ENCODE measurements at places on chromosomes 16 and 17.

- H3K4me1 ChIP-seq, result no peaks in the 10 kb centered on the region
- H3K27me3 ChIP-seq, result no peaks in the 10 kb centered on the region
Observed at GRCh38 chr16:14399378-14400284, 230.4 kb downstream of the PARN start.

DNA sequence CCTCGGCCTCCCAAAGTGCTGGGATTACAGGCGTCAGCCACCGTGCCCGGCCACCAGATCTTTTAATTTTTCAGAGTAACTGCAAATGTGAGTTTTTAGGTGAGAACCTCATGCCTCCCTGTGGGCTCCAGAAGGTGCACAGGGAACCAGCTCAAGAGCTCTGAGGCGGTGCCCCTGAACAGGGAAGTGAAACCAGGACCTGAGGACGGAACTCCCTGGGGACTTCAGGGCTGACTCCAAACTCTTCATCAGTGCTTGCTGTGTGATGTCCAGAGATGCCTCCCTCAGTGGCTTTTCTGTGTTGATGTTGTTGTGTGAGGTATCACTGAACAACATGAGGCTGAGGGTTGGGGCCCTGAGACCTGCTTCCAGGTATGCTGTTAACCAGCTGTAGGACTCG, 23.8 kb downstream of the SLC12A3 start:
- DNase-seq, result no peak
- H3K4me3 ChIP-seq, result no peak overlapping the region
- H3K27me3 ChIP-seq, result no peaks in the 10 kb centered on the region
- no peaks in the 10 kb centered on the region for H3K4me1 ChIP-seq
- H3K27ac ChIP-seq, result no peak overlapping the region

DNA sequence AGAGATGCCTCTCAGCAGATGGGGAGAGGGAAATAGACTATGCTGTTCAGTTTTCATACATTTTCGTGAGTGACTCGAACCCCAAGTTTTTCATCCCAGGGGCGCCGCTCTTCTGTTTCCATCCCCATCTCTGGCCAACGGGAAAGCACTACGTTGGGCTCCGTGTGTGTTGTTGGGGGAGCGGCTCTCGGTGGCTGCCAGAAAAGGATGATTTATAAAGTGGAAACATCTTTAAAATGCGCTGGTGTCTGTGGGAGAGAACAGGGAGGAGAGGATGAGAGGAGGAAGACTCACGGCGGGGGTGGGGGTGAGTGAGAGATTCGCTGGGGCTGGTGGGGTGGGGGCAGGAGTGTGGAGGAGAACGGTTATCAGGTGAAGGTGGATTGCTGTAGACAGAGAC, 5.8 kb downstream of the TBX4 start:
- no peak for DNase-seq
- no peak overlapping the region for H3K4me3 ChIP-seq
- peaks cover 95% of the 10 kb centered on the region for H3K27me3 ChIP-seq
- peaks cover 1% of the 10 kb centered on the region for H3K4me1 ChIP-seq

DNA sequence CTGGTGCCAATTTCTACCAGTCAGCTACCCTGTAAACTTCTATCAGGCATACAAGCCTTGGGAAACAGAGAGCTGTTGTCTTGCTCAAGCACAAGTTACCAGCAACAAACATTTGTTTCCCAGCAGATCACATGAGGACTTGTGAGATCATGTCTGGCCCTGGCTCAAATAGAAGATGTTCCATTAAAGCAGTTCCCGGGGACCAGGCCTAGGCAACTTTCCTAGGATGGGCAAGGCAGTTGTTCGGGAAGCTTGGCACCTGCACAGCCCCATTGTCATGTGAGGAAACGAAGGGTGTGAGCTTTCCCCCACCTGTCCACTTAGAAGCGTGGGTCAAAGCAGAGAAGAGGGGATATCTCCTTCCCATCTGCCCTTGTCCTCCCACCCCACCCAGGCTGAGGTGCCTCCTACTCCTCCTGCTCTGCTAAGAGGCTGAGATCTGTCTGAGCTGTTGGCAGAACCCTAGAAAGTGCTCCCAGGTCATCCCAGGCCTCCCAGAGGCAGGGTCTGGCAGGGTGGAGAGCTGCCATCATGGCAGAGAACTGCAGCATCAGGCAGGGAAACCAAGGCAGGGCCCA, 11.2 kb upstream of the SLC47A2 start:
- H3K36me3 ChIP-seq, result no peaks in the 10 kb centered on the region
- H3K4me3 ChIP-seq, result no peak overlapping the region
- no peak for DNase-seq
- H3K27me3 ChIP-seq, result no peaks in the 10 kb centered on the region

DNA sequence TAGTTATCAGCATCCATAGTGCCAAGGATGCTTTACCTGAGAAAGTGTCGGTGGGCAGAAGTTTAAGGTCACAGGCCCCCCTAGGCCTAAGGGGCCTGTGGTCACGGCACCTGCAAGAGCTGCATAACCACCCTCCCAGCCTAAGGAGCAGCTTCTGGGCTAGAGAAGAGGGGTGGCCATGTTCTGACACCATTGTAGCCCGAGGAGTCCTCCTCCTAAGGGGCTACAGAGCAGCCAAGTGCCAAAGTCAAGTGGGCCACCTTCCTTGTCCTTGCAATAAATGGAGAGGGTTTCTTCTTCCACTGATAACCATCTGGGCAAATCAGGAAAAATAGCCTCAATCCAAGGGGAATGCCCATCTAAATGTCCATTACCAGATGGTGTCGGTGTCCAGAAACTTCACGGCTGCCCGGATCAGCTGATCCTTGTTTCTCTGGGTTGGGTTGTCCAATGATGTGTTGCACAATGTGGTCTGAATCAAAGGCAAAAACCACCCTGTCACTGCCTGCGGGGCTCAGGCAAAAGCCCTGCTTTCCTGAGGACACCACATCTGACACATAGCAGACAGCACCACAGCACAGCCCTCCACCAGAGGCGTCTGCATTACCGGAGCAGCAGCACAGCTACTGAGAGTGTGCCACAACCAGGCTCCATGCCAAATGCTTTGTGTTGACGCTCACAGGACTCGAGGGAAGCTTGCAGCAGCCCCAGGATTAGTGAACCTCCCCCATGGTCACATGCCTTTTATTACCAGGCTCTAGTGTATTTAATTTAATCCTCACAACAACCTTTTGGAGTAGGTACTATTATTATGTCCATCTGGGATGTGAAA, 12.8 kb downstream of the ATPAF2 start:
- no peaks in the 10 kb centered on the region for H3K36me3 ChIP-seq
- H3K4me1 ChIP-seq, result no peaks in the 10 kb centered on the region
- H3K27ac ChIP-seq, result no peak overlapping the region
- no peaks in the 10 kb centered on the region for H3K27me3 ChIP-seq

DNA sequence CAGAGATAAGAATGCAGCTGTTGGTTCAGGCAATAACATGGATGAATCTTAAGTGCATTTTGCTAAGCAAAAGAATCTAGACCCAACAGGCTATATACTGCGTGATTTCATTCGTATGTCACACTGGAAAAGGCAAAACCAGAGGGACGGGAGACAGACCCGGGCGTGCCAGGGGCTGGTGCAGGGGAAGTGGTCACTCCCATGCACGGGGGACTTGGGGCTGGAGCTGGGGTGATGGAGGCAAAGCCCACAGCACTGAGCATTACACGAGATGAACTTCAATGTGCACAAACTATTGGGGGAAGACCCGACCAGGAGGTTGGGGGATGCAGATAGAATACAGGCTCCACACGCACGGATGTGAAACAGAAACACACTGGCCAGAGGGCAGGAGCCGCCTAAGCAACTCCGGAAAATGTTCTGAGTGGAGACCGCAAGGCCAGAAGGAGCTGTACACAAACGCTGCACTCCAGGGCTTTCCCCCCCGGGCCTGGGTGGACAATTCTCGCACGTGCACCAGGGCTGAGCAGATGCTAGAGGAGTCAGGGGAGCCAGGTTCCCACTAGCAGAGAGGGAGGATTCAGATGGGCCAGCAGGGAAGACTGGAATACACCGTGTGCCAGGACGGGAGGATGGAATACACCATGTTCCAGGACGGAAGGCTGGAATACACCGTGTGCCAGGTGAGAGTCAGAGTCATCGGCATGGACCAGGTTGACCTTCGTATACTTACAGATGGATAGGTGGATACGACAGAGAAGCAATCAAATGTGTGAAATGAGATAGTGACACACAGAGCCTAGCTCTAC, 11.3 kb downstream of the LMF1 start:
- no peak overlapping the region for H3K4me3 ChIP-seq
- no peak overlapping the region for H3K27ac ChIP-seq
- no peak for DNase-seq
- H3K4me1 ChIP-seq, result no peaks in the 10 kb centered on the region

GRCh38 chr16:17302214-17302613, 168.5 kb downstream of the XYLT1 start:
- H3K36me3 ChIP-seq, result no peaks in the 10 kb centered on the region
- peaks cover 1% of the 10 kb centered on the region for H3K4me1 ChIP-seq
- H3K27ac ChIP-seq, result no peak overlapping the region
- H3K4me3 ChIP-seq, result no peak overlapping the region
- H3K27me3 ChIP-seq, result no peaks in the 10 kb centered on the region

DNA sequence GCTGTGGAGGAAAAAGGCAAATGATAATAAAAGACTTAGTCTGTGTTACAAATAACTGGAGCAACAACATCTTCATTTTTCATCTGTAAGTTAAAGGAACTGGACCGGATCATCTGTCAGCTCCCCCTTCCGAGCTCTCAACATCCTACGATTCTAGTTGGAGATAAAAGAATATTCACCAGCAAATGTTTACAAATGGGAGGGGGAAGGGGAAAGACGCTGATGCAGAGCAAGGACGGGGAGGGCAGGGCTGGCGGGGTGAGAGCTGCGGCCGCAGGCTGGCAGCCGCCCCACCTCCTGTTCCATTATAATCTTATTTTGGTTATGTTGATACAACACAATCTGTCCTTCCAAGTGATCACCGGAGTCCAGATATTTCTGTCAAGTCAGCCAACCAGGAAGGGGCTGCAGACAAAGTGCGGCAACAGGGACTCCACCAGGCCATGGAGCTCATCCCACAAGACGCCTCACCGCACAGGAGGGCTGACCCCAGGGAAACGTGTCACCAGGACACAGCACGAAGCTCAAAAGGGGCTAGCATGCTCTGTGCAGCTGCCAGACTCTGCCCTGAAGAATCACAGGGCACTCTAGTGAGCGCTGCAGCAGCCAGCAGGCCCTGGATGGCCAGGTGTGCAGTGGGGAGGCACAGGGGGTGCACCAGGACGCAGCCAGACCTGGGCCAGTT, 19.7 kb downstream of the FBXO31 start:
- DNase-seq, result no peak
- H3K36me3 ChIP-seq, result 0 out of 2 replicates have a peak, but pooled peaks cover under 1% of the 10 kb centered on the region
- no peak overlapping the region for H3K27ac ChIP-seq
- H3K4me3 ChIP-seq, result no peak overlapping the region
- no peaks in the 10 kb centered on the region for H3K4me1 ChIP-seq

DNA sequence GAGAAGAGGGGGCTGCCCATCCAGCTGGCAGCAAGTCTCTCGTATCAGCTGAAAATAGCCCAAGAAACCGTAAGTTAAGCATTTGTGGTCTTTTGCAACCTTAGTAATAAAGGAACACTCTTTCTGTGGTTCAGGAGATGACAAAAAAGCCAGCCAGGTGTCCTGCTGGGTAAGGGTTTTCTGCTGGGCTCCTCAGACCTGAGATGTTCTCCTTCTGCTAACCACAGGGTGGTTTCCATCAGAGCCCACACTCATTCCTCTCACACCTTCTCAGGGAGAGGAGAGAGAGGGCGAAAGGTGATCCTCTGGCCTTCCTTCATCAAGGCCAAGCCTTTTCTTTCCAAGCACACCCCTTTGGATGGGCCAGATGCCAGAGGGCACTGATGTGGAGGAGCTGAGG, 70.7 kb downstream of the TEX14 start:
- no peak for DNase-seq
- H3K4me3 ChIP-seq, result no peak overlapping the region
- H3K27me3 ChIP-seq, result no peaks in the 10 kb centered on the region
- H3K4me1 ChIP-seq, result no peaks in the 10 kb centered on the region
- H3K36me3 ChIP-seq, result no peaks in the 10 kb centered on the region
- no peak overlapping the region for H3K27ac ChIP-seq

- no peak overlapping the region for H3K27ac ChIP-seq
- no peaks in the 10 kb centered on the region for H3K36me3 ChIP-seq
- DNase-seq, result no peak
Observed at GRCh38 chr16:85227084-85227945, 115.0 kb upstream of the CIBAR2 start.

DNA sequence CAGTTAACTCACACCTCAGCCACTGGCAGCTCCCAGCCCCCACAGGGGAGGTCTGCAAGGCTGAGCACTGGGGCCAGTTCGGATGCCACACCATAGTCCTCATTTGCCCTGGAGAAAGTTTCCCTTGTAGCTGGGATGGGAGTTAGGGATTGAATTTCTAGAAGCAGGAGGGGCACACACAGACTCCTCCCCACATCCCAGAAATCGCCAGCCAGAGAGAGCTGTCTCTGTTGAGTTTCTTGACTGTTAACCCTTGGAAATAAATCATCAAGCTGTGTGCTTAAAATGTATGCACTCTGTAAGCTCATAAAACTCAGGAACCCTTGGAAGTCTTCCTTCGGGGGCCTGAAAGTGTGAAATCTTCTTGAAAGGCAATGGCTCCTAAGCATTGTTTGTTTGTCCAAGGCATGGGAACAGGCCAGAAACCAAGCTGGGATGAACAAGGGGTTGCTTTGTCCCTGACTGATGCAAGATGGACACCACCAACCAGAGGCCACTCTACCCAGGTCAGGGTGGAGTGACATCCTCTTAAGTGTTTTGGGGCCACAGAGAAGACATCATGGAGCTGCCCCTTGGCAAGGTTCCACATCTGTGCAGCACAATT, 394 bp upstream of the PRM3 start:
- H3K27me3 ChIP-seq, result no peaks in the 10 kb centered on the region
- no peaks in the 10 kb centered on the region for H3K36me3 ChIP-seq
- DNase-seq, result no peak
- H3K4me1 ChIP-seq, result no peaks in the 10 kb centered on the region
- no peak overlapping the region for H3K4me3 ChIP-seq
- no peak overlapping the region for H3K27ac ChIP-seq

DNA sequence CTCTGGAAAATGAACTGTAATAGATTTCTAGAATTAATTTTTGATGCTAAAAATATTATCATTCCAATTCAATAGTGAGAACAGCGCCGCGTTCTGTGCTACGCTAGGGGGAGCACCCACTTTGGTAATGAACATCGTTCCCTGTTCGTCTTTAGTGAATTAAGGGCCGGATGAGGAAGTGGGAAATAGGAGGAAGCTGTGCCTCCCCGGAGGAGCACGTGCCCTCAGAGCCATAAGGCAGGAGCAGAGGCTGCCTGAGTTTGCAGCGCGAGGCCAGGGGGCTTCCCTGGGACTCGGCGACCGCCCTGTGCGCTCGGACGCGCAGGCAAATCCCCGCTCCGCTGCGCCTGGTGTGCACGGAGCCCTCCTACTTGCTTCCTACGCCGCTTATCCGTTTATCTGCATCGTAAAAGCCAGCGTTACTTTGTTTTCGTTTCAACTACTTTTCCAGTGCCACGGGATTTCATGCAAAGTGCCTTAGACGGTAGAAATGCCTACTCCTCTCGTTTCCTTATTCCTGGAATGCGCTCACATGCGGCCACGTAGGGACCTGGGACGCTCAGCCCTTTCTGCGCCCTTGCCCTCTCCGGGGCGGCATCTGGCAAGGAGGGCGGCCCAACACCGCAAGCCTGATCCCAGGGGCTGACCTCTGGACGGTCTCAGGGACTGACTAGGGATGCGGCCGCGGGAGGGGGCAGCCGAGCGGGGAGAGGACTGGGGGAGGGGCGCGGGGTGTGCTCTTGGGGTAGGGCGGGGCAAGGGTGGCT, 76.4 kb downstream of the KCNJ12 start:
- H3K27me3 ChIP-seq, result peaks cover 4% of the 10 kb centered on the region
- DNase-seq, result peak; percentile 41
- no peaks in the 10 kb centered on the region for H3K36me3 ChIP-seq
- H3K4me1 ChIP-seq, result peaks cover 4% of the 10 kb centered on the region
- peak overlapping the region; percentile 3 for H3K4me3 ChIP-seq

- no peaks in the 10 kb centered on the region for H3K4me1 ChIP-seq
- no peak for DNase-seq
- H3K4me3 ChIP-seq, result no peak overlapping the region
- no peaks in the 10 kb centered on the region for H3K36me3 ChIP-seq
- H3K27me3 ChIP-seq, result no peaks in the 10 kb centered on the region
Observed at GRCh38 chr17:27451906-27452305, 4.3 kb upstream of the KSR1 start.
